ENCODE measurements at places on chromosomes 11 and 22. TPM values are rescaled to one million over a fixed set of nuclear protein-coding genes. Genes with fewer than 3 reads are reported as not detected.

PAMR1 gene
- not detected for polyA plus RNA-seq

IFITM1 gene
- 3,562 TPM for polyA plus RNA-seq

RTN4RL2 gene
- 0.71 TPM for polyA plus RNA-seq

OR52I1 gene
- polyA plus RNA-seq: not detected

CLDN5 gene
- polyA plus RNA-seq: 0.46 TPM

TM7SF2 gene
- polyA plus RNA-seq: 16.8 TPM

SYT13 gene
- polyA plus RNA-seq: not detected

SOX10 gene
- not detected for polyA plus RNA-seq

XPNPEP3 gene
- 5.9 TPM for polyA plus RNA-seq

MYOD1 gene
- not detected for polyA plus RNA-seq

SAA1 gene
- not detected for polyA plus RNA-seq

LMO1 gene
- not detected for polyA plus RNA-seq

SCT gene
- not detected for polyA plus RNA-seq

FZD4 gene
- polyA plus RNA-seq: 0.10 TPM

LRP4 gene
- not detected for polyA plus RNA-seq
